K562 (cell line): ENCODE measurements at places on chromosomes 11 and 22.
A peak's percentile ranks its signal among the peaks of the same experiment; 100 is the strongest.

DNA sequence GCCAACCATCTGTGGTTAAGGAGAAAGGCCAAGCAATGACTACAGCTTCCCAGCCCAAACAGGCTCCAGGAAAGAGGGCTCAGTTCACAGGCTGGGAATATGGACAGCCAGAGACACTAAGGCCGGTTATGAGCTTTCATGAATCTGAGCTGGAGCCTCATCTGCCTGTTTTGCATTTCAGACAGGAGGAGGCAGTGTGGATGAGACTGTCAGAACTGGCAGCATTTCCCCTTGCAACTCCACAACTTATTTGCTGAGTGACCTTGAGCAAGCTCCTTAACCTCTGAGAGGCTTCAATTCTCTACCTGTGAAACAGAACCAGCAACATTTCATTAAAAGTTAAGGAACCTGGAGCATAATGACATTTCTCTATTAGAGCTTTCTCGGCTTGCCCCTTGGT, 264.0 kb downstream of the ETS1 start:
- no peak for DNase-seq

DNA sequence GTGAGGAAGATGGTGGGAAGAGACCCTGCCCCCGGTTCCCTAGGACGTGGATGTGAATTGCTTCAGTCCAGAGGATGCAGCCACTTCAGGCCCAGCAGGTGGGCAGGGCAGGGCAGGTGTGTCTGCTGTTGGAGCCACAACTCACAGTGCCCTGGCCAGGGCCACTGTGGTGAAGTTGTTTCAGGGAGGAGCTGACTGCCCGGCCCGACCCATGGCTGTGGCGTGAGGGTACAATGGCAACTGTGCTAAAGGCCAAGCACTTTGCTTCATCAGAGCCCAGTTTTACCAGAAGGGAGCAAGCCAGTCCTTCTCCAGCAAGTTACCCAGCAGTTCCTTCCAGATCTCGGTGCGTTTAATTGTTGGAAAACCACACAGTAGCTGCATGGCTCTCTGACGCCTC, 1174.4 kb downstream of the BRD1 start:
- DNase-seq, result no peak

DNA sequence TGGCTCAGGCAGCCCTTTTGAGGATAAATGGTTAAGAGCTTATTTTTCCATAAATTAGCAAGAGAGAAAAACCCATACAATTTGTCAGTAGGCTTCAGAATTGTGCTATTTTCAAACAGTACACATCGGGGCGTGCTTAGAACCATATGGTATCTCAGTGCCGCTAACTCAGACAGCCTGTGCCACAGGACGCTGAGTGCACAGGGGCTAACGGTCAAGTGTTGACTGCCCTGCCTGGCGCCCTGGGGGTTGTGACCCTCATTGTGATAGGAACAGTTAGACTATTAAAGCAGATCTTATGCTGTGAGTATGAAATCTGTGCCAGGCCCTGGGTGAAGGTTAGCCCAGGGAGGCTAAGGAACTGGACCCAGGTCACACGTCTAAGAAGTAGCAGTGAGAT, 1519.7 kb downstream of the BRD1 start:
- no peak for DNase-seq

DNA sequence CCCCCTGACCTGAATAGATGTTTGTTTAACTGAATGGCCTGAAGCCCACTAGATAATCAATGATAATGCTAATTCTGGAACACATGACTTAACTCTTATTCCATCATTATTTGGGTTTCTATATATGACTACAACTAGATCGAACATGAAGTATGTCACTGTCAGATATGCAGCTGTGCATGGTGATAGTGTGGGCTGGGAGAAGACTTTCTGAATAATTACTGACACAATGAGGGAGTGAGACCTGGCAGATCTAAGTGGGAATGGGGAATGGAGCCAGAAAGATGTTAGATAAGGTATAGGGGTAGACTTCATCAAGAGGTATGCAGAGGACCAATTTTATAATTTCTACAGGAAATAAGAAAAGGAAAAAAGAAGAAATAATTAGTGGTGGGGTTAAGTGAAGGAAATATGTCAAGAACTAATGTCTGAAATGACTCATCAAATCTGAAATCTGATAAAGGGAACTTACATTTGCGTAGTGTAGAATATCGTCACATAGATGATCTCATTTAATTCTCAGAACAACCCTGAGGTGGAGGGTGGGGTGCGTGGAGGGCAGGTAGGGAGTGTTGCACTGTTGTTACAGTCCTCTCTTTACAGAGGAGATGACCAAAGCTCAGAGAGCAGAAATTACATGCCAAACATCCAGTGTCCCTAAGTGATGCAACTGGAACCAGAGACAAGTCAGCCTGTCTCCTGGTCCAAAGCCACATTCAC, 68.2 kb upstream of the EED start:
- DNase-seq, result peak; percentile 89

DNA sequence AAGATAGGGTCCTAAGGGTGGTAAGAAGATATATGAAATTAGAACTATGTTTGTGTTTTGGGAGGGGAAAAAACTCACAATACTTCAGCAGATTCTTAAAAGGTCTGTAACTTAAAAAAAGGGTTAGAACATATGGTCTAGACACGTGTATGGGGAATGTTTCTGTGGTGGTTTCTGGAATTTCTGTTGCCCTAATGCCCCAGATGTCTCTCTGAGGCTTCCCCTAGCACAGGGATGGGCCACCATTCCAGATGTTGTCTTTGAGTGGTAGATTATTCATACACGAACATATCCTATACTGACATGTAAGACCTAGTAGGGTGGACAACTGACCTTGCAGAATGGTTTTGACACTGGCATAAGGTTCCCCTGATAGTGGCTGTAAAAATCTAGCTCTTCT, 26.2 kb downstream of the EHF start:
- no peak for DNase-seq

GRCh38 chr11:62841361-62842170, 2.2 kb upstream of the WDR74 start:
- peak; percentile 92 for DNase-seq

- no peak for DNase-seq
Observed at GRCh38 chr22:19038164-19038546, 84.1 kb downstream of the DGCR2 start.

GRCh38 chr11:10701982-10702381, 8.4 kb upstream of the IRAG1 start:
- DNase-seq, result no peak

- DNase-seq, result no peak
Observed at GRCh38 chr22:49446759-49447710, 380.6 kb downstream of the BRD1 start.
